ENCODE measurements at places on chromosomes 1 and 21.

- DNase-seq, result no peak
These were observed 91.9 kb downstream of the HUNK start for GRCh38 chr21:31964692-31965091.

- DNase-seq, result peak; percentile 63
These were observed 18.4 kb downstream of the ATP1A4 start for GRCh38 chr1:160169553-160170399.

DNA sequence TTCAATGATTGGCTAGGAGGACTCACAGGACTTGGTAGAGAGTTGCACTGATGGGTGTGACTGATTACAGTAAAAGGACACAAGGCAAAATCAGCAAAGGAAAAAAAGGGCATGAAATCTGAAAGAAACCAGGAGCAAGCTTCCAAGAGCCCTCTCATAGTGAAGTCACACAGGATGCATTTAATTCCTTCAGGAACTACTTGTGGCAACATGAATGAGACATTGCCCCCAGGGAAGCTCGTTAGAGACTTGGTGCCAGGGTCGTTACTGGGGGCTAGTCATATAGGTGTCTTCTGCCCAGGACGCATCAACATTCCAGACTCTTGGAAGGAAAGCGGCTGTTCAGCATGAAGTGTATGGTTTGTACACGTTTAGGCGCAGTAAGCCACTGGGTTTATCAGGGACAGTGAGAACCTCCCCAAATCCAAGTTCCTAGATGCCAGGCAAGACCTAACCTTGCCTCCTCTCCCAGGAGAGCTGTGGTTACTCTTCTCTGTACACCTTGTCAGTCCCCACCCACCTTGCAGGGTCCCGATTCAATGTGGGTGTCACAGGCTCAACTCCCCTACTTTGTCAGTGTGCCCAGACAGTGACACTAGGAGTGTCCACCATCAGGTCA is 26.0 kb upstream of the C2CD2 start:
- DNase-seq, result no peak

DNA sequence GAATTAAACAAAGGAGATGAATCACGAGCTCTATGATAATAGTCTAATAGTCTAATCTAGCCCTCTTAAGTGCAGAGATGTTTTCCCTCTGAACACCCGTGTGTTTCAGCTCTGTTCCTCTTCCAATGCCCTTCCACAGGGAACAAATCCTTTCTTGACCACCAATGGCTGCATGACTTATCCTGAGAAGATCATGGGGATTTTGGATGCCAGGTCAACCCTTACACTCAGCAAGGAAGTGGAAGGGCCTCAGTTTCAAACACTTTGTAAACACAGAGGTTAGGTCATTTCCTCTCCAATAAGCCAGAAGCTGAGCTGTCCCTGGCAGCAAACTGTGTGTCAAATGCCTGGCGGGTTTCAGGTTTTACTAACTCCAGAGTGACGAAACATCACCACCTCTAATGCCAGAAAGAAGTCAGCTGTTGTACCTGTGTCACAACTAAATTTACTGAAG is 200.0 kb downstream of the GABPA start:
- no peak for DNase-seq

- peak; percentile 26 for DNase-seq
These were observed at the start of gene RAB3B for GRCh38 chr1:51990478-51990965. TSS of gene RAB3B (minus strand) at chr1:51990700. CDS start at chr1:51977117, 13,583 bp downstream.

GRCh38 chr1:189323091-189323490 is 1154.6 kb downstream of the BRINP3 start:
- DNase-seq, result no peak

DNA sequence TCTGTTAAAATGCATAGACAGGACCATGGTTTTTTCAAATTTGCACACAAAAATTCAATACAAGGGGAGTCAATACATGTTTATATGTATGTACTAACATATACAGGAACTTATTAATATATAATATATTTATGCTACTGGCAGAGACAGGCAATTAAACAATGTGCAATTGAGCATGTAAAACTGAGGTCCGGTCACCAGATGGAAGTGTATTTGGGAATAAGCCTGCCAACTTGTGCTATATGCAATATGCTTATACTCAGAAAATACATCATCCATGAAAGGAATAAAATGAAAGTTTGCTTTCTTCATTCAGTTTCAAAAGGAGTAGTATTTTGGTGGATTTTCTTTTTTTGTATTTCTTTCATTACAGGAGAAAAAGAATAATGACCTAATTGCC is 640.2 kb upstream of the CXADR start:
- DNase-seq, result no peak

DNA sequence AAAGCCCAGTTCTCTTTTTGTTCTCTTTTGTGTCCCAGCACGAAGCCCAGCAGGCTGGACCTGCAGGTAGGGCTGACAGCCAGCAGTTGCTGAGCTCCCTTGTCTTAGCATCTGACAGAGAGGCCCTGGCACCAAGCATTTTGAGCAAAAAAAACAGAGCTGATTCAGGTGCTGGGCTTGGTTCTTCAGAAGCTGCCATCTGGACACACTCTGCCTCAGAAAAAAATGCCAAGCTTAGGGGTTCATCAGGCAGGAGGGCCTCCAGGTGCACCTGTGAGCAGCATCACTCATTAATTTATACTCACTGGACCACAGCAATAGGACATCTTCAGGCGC is 167.1 kb upstream of the PLD5 start:
- DNase-seq, result no peak

- DNase-seq, result no peak
These were observed 5.4 kb downstream of the KCNA2 start for GRCh38 chr1:110600716-110601115.
